ENCODE measurements at places on chromosomes 2 and 18. TPM values are rescaled to one million over a fixed set of nuclear protein-coding genes. Genes with fewer than 3 reads are reported as not detected.

DNA sequence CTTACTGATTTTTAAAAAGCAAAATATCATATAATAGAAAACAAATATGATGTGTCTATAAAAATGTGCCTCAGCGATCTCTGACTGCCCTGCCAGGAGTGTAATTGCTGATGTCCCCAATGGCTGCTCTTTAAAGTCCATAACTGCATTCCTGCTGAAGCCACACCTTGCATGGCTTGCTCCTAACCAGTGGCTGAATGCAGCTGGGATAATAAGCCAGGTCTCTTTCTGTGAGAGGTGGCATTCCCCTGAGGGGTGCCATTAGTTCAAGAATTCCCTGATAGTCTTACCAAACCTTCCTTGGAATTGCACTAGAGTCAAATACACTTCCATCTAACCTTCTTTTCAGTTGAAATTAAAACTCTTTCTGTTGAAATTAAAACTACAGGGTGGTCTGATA, 125.8 kb upstream of the ZNF804A start:
- no peaks in the 10 kb centered on the region for H3K4me1 ChIP-seq
- H3K27ac ChIP-seq = no peak overlapping the region
- no peaks in the 10 kb centered on the region for H3K27me3 ChIP-seq
- H3K36me3 ChIP-seq = no peaks in the 10 kb centered on the region
- H3K4me3 ChIP-seq = no peak overlapping the region

- H3K4me3 ChIP-seq = peak overlapping the region; percentile 91
- no peak for DNase-seq
These were observed 785 bp downstream of the ZNF892 start for GRCh38 chr2:95208106-95208505.

DNA sequence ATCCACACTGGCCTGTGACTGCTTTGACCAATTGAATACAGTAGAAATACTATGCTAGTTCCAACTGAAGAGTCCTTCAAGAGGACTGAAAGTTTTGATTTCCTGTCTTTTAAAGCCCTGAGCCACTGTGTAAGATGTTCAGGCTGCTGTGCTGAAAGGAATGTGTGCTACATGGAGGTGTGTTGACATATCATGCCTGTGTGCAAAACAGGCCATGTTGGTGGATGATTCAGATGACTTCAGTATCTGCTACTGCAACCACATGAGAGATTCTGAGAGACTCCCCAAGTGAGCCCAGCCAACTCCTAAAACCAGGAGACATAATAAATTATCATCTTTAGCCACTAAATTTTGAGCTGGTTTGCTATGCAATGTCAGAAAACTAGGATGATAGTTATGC, 662.9 kb downstream of the ZEB2 start:
- no peak for DNase-seq
- no peaks in the 10 kb centered on the region for H3K36me3 ChIP-seq
- H3K27ac ChIP-seq = no peak overlapping the region
- H3K4me3 ChIP-seq = no peak overlapping the region

- H3K4me1 ChIP-seq = no peaks in the 10 kb centered on the region
- no peak overlapping the region for H3K4me3 ChIP-seq
- H3K27me3 ChIP-seq = peaks cover 19% of the 10 kb centered on the region
- DNase-seq = no peak
These were observed 57.6 kb downstream of the MTCL1 start for GRCh38 chr18:8762968-8763367.

MBD1 gene
- 108 TPM for total RNA-seq

TNFAIP6 gene
- total RNA-seq = not detected

GRCh38 chr2:118979152-118979861, 37.3 kb downstream of the MARCO start:
- H3K27me3 ChIP-seq = peaks cover 4% of the 10 kb centered on the region
- H3K4me3 ChIP-seq = no peak overlapping the region
- no peaks in the 10 kb centered on the region for H3K36me3 ChIP-seq
- H3K4me1 ChIP-seq = no peaks in the 10 kb centered on the region
- no peak for DNase-seq
- no peak overlapping the region for H3K27ac ChIP-seq

PAIP2B gene
- total RNA-seq = 4.2 TPM

STK16 gene
- 34.0 TPM for total RNA-seq

- peak overlapping the region; percentile 78 for H3K4me3 ChIP-seq
- no peaks in the 10 kb centered on the region for H3K36me3 ChIP-seq
- peak; percentile 66 for DNase-seq
- H3K27ac ChIP-seq = peak overlapping the region; percentile 8
- H3K4me1 ChIP-seq = peaks cover 15% of the 10 kb centered on the region
These were observed 767 bp upstream of the NPPC start for GRCh38 chr2:231926761-231927565.

- DNase-seq = no peak
- H3K27me3 ChIP-seq = no peaks in the 10 kb centered on the region
- H3K36me3 ChIP-seq = no peaks in the 10 kb centered on the region
- H3K27ac ChIP-seq = no peak overlapping the region
- no peaks in the 10 kb centered on the region for H3K4me1 ChIP-seq
- no peak overlapping the region for H3K4me3 ChIP-seq
These were observed 336.6 kb downstream of the EN1 start for GRCh38 chr2:118510807-118511206.

SCN9A gene
- total RNA-seq = not detected

- H3K4me1 ChIP-seq = peaks cover 12% of the 10 kb centered on the region
- peak overlapping the region; percentile 5 for H3K27ac ChIP-seq
- peak overlapping the region; percentile 38 for H3K4me3 ChIP-seq
- H3K27me3 ChIP-seq = no peaks in the 10 kb centered on the region
- no peak for DNase-seq
These were observed 43.9 kb upstream of the NEMP2 start for GRCh38 chr2:190578158-190579057.

GRCh38 chr2:36578343-36579296, 19.3 kb downstream of the FEZ2 start:
- H3K4me3 ChIP-seq = no peak overlapping the region
- H3K27ac ChIP-seq = no peak overlapping the region
- H3K4me1 ChIP-seq = no peaks in the 10 kb centered on the region
- no peaks in the 10 kb centered on the region for H3K27me3 ChIP-seq

GRCh38 chr2:47535996-47536395, 133.0 kb downstream of the MSH2 start:
- H3K27ac ChIP-seq = no peak overlapping the region
- no peaks in the 10 kb centered on the region for H3K27me3 ChIP-seq
- no peak for DNase-seq
- H3K4me1 ChIP-seq = no peaks in the 10 kb centered on the region
- H3K4me3 ChIP-seq = no peak overlapping the region

DYSF gene
- total RNA-seq = 6.3 TPM

DNA sequence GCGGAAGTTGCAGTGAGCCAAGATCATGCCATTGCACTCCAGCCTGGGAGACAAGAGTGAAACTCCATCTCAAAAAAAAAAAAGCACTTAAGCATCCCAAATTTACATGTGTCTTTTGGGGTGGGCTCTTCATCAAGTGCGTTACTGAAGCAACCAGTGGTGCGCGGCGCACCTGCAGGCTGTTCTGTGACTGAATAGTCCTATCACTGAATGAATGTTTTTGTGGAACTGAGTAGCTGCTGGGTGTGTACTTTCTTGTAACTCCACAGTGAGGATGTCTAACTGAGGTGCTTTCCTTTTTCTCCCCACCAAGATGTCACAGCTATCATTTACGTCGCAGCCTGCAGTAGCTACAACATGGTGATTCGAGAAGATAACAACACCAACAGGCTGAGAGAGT, 17.0 kb downstream of the CHMP1B start:
- H3K4me3 ChIP-seq = no peak overlapping the region
- H3K36me3 ChIP-seq = no peaks in the 10 kb centered on the region
- DNase-seq = no peak
- no peak overlapping the region for H3K27ac ChIP-seq

- DNase-seq = no peak
- peaks cover 11% of the 10 kb centered on the region for H3K4me1 ChIP-seq
- peaks cover 41% of the 10 kb centered on the region for H3K27me3 ChIP-seq
- no peak overlapping the region for H3K27ac ChIP-seq
- no peak overlapping the region for H3K4me3 ChIP-seq
These were observed 249.0 kb downstream of the CDH20 start for GRCh38 chr18:61582202-61582710.

EVX2 gene
- total RNA-seq = not detected

- no peak overlapping the region for H3K4me3 ChIP-seq
- no peak overlapping the region for H3K27ac ChIP-seq
- no peaks in the 10 kb centered on the region for H3K36me3 ChIP-seq
- no peak for DNase-seq
These were observed 74.8 kb upstream of the SLC66A3 start for GRCh38 chr2:11080253-11081115.

GRCh38 chr2:193966590-193966989, 1690.4 kb upstream of the SLC39A10 start:
- no peak overlapping the region for H3K4me3 ChIP-seq
- no peaks in the 10 kb centered on the region for H3K4me1 ChIP-seq
- DNase-seq = no peak

DNA sequence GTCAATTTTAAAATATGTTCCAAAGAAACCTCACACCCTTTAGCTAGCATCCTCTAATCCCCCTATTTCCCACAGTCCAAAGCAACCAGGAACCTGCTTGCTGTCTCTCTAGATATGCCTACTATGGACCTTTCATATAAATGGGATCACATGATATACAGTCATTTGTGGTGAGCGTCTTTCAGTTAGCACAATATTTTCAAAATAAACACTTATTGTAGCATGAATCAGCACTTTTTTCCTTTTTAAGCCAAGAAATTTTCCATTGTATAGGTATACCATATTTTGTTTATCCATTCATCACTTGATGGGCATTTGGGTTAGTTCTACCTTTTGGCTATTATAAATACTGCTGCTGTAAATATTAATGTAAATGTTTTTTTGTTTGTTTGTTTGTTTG, 223.0 kb upstream of the DOK6 start:
- no peak overlapping the region for H3K27ac ChIP-seq
- H3K36me3 ChIP-seq = no peaks in the 10 kb centered on the region
- no peaks in the 10 kb centered on the region for H3K4me1 ChIP-seq
- no peak overlapping the region for H3K4me3 ChIP-seq
- no peaks in the 10 kb centered on the region for H3K27me3 ChIP-seq

GRCh38 chr2:70923378-70924015, 12.2 kb upstream of the ATP6V1B1 start:
- peaks cover 2% of the 10 kb centered on the region for H3K4me1 ChIP-seq
- H3K27ac ChIP-seq = no peak overlapping the region
- H3K27me3 ChIP-seq = peaks cover 7% of the 10 kb centered on the region
- DNase-seq = peak; percentile 34
- H3K36me3 ChIP-seq = no peaks in the 10 kb centered on the region

FER1L5 gene
- total RNA-seq = not detected

GRCh38 chr2:29881089-29881730, 40.2 kb downstream of the ALK start:
- H3K27me3 ChIP-seq = peaks cover 3% of the 10 kb centered on the region
- no peak overlapping the region for H3K27ac ChIP-seq
- no peaks in the 10 kb centered on the region for H3K4me1 ChIP-seq

DNA sequence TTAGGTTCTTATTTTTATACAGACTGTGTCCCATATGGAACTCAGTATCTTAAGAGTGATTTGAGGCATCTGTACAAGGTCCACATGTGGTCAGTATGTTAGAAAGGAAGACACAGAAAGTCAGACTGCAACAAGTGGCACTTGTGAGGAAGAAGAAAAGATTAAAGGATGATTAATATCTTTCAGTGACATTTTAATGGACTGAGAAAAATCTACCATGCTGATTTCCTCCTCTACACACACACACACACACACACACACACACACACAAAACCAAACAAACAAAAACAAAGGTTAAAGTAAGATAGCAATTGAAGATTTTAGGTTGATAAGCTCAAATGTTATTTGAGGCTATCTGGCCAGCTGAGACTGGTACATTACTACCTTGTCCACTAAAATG, 94.5 kb upstream of the CHRNA1 start:
- no peaks in the 10 kb centered on the region for H3K27me3 ChIP-seq
- no peak overlapping the region for H3K27ac ChIP-seq
- H3K4me3 ChIP-seq = no peak overlapping the region
- H3K4me1 ChIP-seq = no peaks in the 10 kb centered on the region
- H3K36me3 ChIP-seq = no peaks in the 10 kb centered on the region

- DNase-seq = no peak
- H3K27me3 ChIP-seq = no peaks in the 10 kb centered on the region
- H3K36me3 ChIP-seq = no peaks in the 10 kb centered on the region
These were observed 603.4 kb downstream of the DSC3 start for GRCh38 chr18:30439174-30439573.

GRCh38 chr2:199744724-199745123, 106.3 kb downstream of the FTCDNL1 start:
- H3K27me3 ChIP-seq = peaks cover 2% of the 10 kb centered on the region
- no peak overlapping the region for H3K4me3 ChIP-seq
- peaks cover 2% of the 10 kb centered on the region for H3K4me1 ChIP-seq

CYB5A gene
- total RNA-seq = 30.9 TPM

GRCh38 chr2:190052307-190052706, 10.2 kb downstream of the MSTN start:
- H3K27me3 ChIP-seq = no peaks in the 10 kb centered on the region
- DNase-seq = no peak
- no peaks in the 10 kb centered on the region for H3K36me3 ChIP-seq
- H3K27ac ChIP-seq = no peak overlapping the region
- H3K4me1 ChIP-seq = no peaks in the 10 kb centered on the region

DNA sequence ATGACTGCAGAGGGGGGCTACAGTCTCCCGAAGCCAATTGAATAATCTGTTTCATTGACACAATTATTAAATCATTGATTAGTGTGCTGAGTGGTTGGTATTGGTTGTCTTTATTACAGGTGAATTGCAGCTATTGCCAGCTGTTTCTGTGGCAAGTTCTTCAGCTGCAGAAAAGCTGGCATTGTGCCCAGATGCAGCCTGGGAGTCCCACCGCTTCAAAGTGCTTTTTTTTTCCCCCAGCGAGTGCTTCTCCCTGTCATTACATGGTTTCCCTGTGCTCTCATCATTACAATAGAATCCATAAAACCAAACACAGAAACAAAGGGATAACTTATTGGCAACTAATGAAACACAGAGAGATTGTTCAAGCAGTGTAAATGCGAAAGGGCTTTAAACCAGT, 164.7 kb downstream of the GRB14 start:
- no peaks in the 10 kb centered on the region for H3K4me1 ChIP-seq
- H3K4me3 ChIP-seq = no peak overlapping the region
- no peak for DNase-seq

DNA sequence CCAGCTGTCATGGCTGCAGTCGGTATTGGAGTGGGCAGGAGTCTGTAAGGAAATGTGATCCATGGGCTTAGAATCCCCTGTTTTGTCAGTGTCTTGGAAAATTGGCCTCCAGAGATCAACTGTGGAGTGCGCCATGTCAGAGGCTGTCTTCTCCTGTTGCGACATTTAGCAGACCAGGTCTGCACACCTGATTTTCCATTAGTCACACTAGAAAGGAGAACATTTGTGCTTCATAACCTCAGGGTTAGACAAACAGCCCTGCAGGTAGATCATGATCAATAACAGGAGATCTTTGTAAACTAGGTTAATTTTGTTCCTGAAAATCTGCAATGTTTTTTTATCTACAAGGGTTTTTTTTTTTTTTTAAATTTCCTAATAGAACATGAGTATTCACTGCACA, 28.0 kb downstream of the LDLRAD4 start:
- peaks cover 8% of the 10 kb centered on the region for H3K36me3 ChIP-seq
- no peak overlapping the region for H3K27ac ChIP-seq
- no peak overlapping the region for H3K4me3 ChIP-seq
- H3K4me1 ChIP-seq = no peaks in the 10 kb centered on the region
- peak; percentile 5 for DNase-seq
- H3K27me3 ChIP-seq = peaks cover 2% of the 10 kb centered on the region
